Left renal cortex interstitium (tissue), 4 donors: ENCODE measurements at places on chromosomes 16 and 17.

DNA sequence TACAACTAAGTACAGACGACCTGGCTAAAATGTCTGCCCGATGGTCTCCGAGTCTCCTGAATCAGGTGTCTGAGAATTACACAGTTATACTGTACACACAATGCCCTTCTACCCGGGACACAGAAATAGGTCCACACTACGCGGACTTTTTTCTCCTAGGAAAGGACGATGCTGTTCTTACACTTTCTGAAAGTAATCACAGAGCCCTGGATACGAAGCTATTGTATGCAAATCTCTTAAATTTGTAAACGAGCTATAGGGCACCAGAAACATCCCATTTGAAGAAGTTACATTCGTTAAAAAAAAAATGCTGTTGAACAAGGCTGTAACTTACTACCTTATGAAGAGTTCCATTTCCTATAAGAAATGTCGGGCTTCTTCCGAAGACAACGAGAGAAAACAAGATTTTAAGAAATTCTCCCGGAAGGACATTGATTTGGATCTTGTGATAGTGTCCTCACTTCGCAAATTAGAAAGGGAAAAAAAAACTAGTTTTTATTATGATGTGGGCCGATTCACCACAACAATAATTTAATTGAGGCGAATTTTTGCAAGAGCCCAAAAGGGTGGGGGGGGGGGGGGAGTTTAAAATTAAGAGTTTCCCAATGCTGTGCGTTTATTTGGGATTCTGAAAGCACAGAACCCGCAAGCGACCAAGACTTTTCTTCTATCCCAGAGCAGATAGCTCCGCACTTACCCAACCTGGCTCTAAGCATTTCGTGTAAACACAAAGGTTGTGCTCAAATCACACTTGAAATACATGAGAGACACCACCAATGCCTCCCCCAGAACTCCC is 1.5 kb upstream of the SOX9 start:
- DNase-seq: no peak

GRCh38 chr17:1035546-1036170 is 38.7 kb downstream of the TIMM22 start:
- no peak for DNase-seq

- no peak for DNase-seq
Measured at GRCh38 chr17:69949496-69949895, 125.5 kb upstream of the KCNJ16 start.

GRCh38 chr17:77417575-77417974 is 276.8 kb downstream of the SEC14L1 start:
- no peak for DNase-seq

- DNase-seq: no peak
Measured at GRCh38 chr16:69019811-69020210, 85.6 kb upstream of the HAS3 start.

GRCh38 chr16:66412182-66412581 is 14.9 kb upstream of the BEAN1 start:
- no peak for DNase-seq

- no peak for DNase-seq
Measured at GRCh38 chr16:54890381-54890780, 40.3 kb upstream of the IRX5 start.

GRCh38 chr17:72545766-72546165 is 424.9 kb downstream of the SOX9 start:
- no peak for DNase-seq

DNA sequence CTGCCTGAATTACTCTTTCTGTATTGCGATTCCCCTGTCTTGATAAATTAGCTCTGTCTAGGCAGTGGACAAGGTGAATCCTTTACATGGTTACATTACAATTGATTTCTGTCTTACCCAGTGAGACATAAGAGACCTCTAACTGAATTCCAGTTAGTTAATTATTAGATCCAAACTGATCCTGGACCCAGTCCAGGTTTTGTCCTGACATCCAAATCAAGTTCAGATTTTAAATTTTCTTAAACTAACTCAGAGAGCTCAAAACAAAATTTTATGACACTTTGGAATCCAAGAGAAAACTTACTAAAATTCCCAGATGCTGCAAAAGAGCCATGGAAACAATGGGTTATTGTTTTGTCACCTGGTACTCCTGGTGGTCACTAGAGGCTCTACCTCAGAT is 2166.6 kb downstream of the TP53TG3F start:
- DNase-seq: no peak
